ENCODE measurements at places on chromosomes 5 and 9.

GRCh38 chr9:19074836-19075235 lies 25.6 kb downstream of the RRAGA start:
- DNase-seq, result no peak

- no peak for DNase-seq
Observed at GRCh38 chr9:108374626-108375025, 481.2 kb downstream of the ACTL7B start.

DNA sequence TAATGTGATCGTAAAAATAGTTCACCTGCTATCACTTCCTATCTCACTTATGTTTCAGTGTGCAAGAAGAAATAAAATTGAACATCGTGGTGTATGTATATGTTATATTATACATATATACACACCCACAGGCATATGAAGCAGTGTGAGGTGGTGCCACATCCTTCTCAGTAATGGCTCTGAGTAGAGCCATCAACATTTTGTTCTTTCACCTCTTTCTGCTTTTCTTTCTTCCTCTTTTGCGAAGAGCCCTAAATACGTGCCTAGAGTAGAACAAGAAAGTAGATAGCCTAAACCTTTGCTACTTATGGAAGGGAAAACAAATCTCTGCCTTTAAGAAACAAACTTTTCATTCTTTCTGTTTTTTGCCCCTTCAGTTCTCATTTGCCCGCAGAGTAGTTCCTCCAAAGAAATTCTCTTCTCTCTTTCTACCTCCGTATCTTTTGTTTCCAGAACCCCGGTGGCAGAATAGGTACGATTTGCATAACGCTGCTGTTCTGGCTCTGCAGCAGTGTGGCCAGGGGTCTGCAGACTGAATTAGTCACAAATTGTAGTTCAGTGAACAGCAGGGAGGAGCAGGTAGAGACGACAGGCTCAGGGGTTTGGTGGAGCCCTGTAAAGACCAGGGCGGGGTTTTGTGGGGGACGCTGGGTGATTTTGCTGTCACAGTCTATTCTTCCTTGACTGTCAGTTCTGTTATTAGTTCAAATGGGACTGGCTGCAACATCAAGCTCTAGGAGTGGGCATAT lies 40.5 kb upstream of the PJA2 start:
- DNase-seq, result no peak

- peak; percentile 9 for DNase-seq
Observed at GRCh38 chr9:31304576-31304975, 1079.9 kb upstream of the ACO1 start.

- no peak for DNase-seq
Observed at GRCh38 chr5:126973193-126973592, 57.2 kb downstream of the MARCHF3 start.

GRCh38 chr9:69363191-69363590 lies 38.2 kb downstream of the ENTREP1 start:
- DNase-seq, result no peak

GRCh38 chr5:146967646-146968045 lies 89.1 kb upstream of the PPP2R2B start:
- no peak for DNase-seq

DNA sequence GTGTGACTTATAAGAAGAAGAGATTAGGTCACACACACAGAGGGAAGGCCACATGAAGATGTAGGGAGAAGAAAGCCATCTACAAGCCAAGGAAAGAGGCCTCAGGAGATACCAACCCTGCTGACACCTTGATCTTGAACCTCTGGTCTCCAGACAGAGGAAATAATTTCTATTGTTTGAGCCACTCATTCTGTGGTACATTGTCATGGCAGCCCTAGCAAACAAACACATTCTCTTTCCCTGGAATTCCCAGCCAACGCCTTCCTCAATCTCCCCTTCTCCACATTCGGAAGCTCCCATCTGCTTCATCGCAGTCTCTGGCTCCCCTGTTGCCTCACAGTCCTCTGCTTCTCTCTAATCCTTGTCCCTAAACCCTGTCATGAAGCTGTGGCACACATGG lies 16.7 kb downstream of the PTGS1 start:
- DNase-seq, result no peak

GRCh38 chr5:108339220-108339619 lies 42.7 kb downstream of the FBXL17 start:
- no peak for DNase-seq

DNA sequence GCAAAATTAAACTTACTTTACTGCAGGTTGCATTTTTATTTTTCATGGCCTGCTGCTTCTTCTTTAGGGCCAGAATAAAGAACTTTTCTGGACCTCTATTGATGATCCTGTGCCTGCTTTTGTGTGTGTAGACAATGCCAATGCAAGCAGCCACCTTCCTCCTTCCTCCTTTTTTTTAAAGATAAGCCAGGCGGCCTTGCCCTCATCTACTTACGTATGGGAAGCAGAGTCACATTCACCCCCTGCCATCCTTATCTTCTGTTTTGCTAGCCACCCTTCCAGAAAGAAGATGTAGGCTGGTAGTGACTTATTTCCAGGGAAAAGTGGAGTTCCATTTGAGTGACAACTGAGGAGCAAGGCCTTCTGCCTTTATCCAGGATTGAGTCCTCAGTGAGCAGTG lies 122.9 kb downstream of the KDM4C start:
- no peak for DNase-seq

Measured in muscle of arm (tissue), 14 donors.